ENCODE measurements at places on chromosomes 6 and 20.

GRCh38 chr20:19907326-19908056 is 109.7 kb upstream of the NAA20 start:
- no peak overlapping the region for H3K27ac ChIP-seq
- peaks cover 4% of the 10 kb centered on the region for H3K27me3 ChIP-seq
- H3K36me3 ChIP-seq, result no peaks in the 10 kb centered on the region
- no peak overlapping the region for H3K4me3 ChIP-seq
- no peak for DNase-seq

DNA sequence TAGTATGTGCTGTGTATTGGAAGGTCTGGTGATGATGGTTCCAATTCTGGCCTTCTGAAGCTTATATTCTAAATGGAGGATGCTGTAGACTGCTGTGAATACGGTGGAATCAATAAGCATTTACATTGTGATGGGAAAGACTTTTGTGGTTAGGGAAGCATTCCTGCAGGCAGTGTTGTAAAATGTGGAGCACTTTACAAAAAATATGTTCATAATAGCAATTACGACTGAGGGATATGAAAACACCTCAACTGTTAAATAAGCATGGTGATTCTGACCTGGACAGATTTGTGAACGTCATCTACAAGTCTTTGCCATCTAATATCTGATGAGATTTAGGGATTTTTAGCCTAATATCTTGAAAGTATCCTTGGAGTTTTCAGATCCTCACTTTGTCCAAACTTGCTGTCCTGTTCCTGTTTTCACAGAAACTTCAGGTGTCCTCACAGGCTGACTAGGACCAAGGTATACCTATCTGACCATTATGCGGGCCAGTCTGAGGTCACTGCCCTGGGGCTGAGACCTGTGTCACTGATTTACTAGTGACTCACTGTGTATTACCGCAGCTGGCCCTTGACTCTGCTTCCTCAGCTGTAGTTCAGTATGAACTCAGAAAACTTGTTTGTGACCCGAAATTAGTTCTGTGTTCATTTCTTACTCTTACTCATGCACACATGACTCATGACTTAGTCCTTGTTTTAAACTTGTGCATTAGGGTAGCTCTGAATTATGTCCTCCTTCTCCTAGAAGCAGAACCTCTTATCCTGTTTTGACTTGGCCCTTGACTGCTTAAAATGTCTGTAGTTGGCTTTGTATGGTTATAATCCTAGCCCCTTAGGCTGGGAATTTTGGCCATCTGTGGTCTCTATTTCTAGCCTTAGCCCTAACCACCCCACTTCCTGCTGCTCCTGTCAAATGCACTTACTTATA is 343.0 kb downstream of the CDKAL1 start:
- no peak overlapping the region for H3K27ac ChIP-seq
- H3K4me3 ChIP-seq, result no peak overlapping the region
- H3K4me1 ChIP-seq, result peaks cover 10% of the 10 kb centered on the region

DNA sequence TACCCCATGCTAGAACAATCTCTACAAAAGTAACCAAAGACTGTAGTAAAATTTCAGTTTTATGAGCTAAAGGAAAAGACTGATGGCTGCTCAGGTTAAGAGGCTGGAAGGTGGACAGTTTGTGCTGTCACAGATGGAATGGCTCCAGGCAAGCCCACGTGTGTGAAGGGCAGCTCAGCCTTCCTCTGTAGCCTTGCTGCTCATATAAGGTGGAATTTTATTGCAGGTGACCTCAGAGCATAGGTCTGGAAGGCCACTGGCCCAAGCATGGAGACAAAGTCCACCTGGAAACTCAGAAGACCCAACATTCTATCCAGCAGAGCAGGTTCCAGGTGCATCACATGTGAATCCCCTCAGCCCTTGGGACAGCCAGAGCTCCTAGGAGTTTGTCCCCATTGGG is 53.6 kb downstream of the KAT14 start:
- H3K27me3 ChIP-seq, result no peaks in the 10 kb centered on the region
- no peak overlapping the region for H3K27ac ChIP-seq
- H3K4me1 ChIP-seq, result peaks cover 8% of the 10 kb centered on the region
- H3K36me3 ChIP-seq, result peaks cover 4% of the 10 kb centered on the region
- H3K4me3 ChIP-seq, result no peak overlapping the region

DNA sequence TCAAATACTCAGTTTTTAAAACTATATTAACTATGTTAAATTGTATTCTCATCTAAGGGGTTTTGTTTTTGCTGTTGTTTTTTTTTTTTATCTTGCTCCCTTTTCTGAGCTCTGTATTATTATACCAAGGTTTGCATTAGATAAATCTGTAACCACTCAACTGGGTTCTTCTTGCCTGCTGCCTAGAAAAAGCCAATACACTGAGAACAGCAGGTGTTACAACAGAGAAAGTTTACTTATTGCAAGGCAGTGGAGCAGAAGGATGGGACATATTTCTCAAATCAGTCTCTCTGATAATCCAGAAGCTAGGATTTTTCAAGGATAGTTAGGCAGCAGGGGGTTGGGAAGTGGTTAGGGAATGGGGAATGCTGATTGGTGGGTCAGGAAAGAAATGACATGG is 378.8 kb upstream of the PLCB4 start:
- H3K27me3 ChIP-seq, result no peaks in the 10 kb centered on the region
- H3K4me3 ChIP-seq, result no peak overlapping the region
- H3K4me1 ChIP-seq, result no peaks in the 10 kb centered on the region
- DNase-seq, result no peak

GRCh38 chr6:133550026-133550425 is 308.9 kb downstream of the EYA4 start:
- no peaks in the 10 kb centered on the region for H3K36me3 ChIP-seq
- DNase-seq, result no peak
- H3K4me1 ChIP-seq, result no peaks in the 10 kb centered on the region
- peaks cover 2% of the 10 kb centered on the region for H3K27me3 ChIP-seq

GRCh38 chr6:90610301-90610750 is 23.5 kb upstream of the MAP3K7 start:
- DNase-seq, result peak; percentile 5
- peaks cover 39% of the 10 kb centered on the region for H3K27me3 ChIP-seq
- H3K4me3 ChIP-seq, result peak overlapping the region; percentile 69
- no peaks in the 10 kb centered on the region for H3K36me3 ChIP-seq
- H3K27ac ChIP-seq, result no peak overlapping the region
- peaks cover 9% of the 10 kb centered on the region for H3K4me1 ChIP-seq

DNA sequence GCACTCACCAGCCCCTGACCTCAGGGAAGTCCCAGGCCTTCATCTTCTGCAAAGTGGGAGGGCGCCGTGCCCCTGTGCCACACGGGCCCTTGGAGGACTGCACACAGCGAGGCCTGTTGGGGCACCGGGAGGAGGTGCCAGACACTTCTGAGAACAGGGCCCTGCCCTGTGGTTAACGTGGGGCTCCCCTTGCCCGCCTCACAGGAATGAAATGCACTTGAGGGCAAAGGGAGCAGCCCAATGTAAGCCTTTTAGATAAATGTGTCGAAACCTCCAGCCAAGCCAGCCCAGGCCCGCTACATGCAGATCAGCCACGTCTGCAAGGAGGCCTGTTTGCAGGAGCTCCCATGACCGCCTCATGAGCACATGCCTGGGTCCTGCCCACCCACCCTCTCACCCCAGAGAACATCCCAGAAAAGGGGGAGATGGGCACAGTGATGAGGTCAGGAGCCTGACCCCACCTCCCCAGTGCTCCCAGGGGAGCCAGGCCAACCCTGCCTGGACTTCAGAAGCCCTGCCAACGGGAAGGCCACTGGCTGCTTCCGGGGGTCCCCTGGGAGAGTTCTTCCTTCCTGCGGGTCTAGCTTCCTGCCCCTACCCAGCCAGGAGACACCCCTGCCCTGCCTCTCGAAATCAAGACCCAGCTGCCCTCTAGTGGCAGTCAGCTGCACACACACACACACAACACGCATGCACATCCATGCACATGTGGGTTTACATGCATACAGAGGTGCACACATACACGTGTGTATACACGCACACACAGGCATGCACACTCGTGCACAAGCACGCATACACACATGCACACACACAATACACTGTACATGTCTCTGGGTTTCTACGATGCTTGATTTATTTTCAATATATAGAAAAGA is 178.7 kb downstream of the TAF4 start:
- DNase-seq, result peak; percentile 53
- no peaks in the 10 kb centered on the region for H3K4me1 ChIP-seq
- H3K27ac ChIP-seq, result no peak overlapping the region
- H3K36me3 ChIP-seq, result no peaks in the 10 kb centered on the region
- H3K27me3 ChIP-seq, result peaks cover 1% of the 10 kb centered on the region
- H3K4me3 ChIP-seq, result no peak overlapping the region

DNA sequence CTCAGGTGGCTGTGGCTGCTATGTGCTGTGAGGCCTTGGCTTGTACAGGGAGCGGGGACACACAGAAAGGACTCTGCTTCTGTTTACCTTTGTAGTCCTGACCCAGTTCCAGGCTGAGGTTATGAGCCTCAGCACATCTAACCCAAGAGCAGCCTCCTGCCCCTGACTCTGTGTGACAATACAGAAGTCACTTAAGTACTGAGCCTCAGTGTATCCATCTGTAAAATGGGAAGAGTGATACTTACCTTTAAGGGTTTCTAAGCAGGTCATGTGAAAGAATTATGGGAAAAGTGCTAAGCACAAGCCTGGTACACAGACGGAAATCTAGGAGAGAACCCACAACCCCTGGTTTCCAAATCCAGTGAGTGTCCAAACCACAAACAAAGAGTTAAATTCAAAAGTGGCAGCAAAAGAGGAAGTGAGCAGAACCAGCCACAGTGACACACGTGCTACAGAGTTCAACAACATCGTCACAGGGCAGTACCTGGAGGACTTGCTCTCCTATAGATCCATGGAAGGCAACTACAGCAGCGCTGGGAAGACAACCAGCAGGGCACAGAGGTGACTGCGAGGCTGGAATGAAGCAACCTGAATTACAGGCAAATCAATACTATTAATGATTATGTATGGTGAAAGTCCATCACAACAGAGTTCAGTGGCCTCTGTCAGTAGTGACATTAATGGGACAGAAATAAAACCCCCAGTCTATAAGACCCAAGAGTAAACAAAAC is 12.5 kb downstream of the TRIM26 start:
- peaks cover 34% of the 10 kb centered on the region for H3K36me3 ChIP-seq
- no peak overlapping the region for H3K4me3 ChIP-seq
- DNase-seq, result no peak
- peaks cover 28% of the 10 kb centered on the region for H3K4me1 ChIP-seq
- H3K27me3 ChIP-seq, result no peaks in the 10 kb centered on the region
- H3K27ac ChIP-seq, result peak overlapping the region; percentile 14

DNA sequence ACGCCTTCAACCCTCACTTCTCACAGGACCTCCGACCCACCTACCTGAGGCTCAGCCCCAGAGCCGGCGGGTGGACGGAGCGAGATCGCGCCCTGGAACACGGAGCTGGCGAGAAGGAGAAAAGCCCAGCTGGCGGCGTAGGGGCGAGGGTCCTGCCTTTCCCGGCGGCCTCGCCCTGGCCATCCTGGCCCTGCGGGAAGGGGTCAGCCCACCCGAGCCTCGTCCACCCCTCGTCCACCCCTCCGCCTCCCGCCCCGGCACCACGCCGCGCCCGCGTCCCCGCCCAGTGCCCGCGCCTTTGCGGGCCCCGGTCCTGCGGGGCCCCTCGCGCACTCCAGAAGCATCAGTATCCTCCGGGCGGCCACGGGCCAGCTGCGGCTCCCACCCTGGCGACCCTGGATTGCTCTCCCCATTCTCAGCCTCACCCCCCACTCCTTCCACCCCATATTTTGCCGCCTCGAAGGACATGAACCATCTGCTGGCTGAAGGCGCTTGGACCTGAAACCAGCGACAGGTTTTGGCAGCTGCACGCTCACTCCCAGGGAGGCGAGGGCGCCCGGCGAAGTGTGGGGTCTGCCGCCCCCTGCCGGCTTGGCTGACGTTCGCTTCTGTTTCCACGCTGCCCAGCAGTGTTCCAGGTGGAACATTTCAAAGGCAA is 65.1 kb downstream of the PLG start:
- no peaks in the 10 kb centered on the region for H3K36me3 ChIP-seq
- peak overlapping the region; percentile 43 for H3K4me3 ChIP-seq

- no peak for DNase-seq
- peaks cover 27% of the 10 kb centered on the region for H3K36me3 ChIP-seq
- peaks cover 4% of the 10 kb centered on the region for H3K4me1 ChIP-seq
- no peaks in the 10 kb centered on the region for H3K27me3 ChIP-seq
- H3K4me3 ChIP-seq, result no peak overlapping the region
Measured at GRCh38 chr6:135306166-135306565, 125.1 kb downstream of the MYB start.

DNA sequence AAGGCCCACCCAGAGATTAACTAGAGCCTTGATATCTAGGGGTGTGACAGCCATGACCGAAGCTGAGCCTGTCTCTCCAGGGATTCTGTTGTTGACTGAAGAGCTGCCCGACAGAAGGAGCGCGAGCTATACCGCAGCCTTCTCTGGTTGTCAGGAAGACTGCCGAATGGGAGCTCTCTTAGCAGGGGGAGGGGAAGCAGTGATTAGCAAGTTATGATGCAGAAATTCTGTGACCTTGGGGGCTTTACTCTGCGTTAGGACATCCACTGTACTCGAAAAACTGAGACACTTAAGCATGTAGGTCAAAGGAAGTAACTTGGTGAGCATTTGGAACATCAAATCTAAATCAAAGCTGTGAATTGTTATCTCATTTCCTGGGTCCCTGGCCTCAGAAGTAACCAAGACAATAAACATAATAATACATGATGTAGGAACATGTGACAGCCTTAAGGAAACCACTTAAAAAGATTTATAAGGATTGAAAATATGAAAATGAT is 84.7 kb downstream of the MAP3K4 start:
- no peak for DNase-seq
- peaks cover 19% of the 10 kb centered on the region for H3K4me1 ChIP-seq
- H3K27me3 ChIP-seq, result no peaks in the 10 kb centered on the region
- H3K36me3 ChIP-seq, result peaks cover 8% of the 10 kb centered on the region
- no peak overlapping the region for H3K27ac ChIP-seq

GRCh38 chr6:158213925-158214674 is 46.0 kb downstream of the GTF2H5 start:
- peaks cover 16% of the 10 kb centered on the region for H3K4me1 ChIP-seq
- DNase-seq, result peak; percentile 73
- no peak overlapping the region for H3K27ac ChIP-seq
- H3K4me3 ChIP-seq, result no peak overlapping the region
- H3K36me3 ChIP-seq, result no peaks in the 10 kb centered on the region

- DNase-seq, result no peak
- H3K4me1 ChIP-seq, result peaks cover 8% of the 10 kb centered on the region
- peaks cover 1% of the 10 kb centered on the region for H3K36me3 ChIP-seq
- H3K4me3 ChIP-seq, result no peak overlapping the region
- no peaks in the 10 kb centered on the region for H3K27me3 ChIP-seq
- H3K27ac ChIP-seq, result no peak overlapping the region
Measured at GRCh38 chr20:16562259-16562658, 11.0 kb downstream of the KIF16B start.

- H3K27ac ChIP-seq, result no peak overlapping the region
- no peak for DNase-seq
- no peaks in the 10 kb centered on the region for H3K36me3 ChIP-seq
- H3K4me3 ChIP-seq, result no peak overlapping the region
- no peaks in the 10 kb centered on the region for H3K27me3 ChIP-seq
Measured at GRCh38 chr6:109306733-109307132, 75.5 kb downstream of the CD164 start.

GRCh38 chr6:41373919-41374617 is 38.7 kb downstream of the NCR2 start:
- H3K27ac ChIP-seq, result no peak overlapping the region
- H3K36me3 ChIP-seq, result no peaks in the 10 kb centered on the region
- peaks cover 73% of the 10 kb centered on the region for H3K27me3 ChIP-seq
- H3K4me3 ChIP-seq, result no peak overlapping the region
